ENCODE measurements at places on chromosomes 4 and X. TPM values are rescaled to one million over a fixed set of nuclear protein-coding genes. Genes with fewer than 3 reads are reported as not detected.

The GJB1 gene
- total RNA-seq = not detected

The FAT1 gene
- total RNA-seq = 82.3 TPM

The FAM241A gene
- total RNA-seq = 1.7 TPM

The SFRP2 gene
- total RNA-seq = 0.30 TPM

The ELOVL6 gene
- 32.4 TPM for total RNA-seq

The GPC3 gene
- 171 TPM for total RNA-seq

The LUZP4 gene
- not detected for total RNA-seq

The TMEM31 gene
- not detected for total RNA-seq

The VEGFD gene
- 0.53 TPM for total RNA-seq

The IRS4 gene
- total RNA-seq = not detected

The CBLL2 gene
- not detected for total RNA-seq

The RNF212 gene
- total RNA-seq = 0.11 TPM

The ZNF182 gene
- total RNA-seq = 2.3 TPM

The RAI2 gene
- 1.1 TPM for total RNA-seq

The TCP11X2 gene
- total RNA-seq = 0.24 TPM

The EMCN gene
- total RNA-seq = 1.2 TPM

The SMR3B gene
- total RNA-seq = not detected

The UGT2B11 gene
- total RNA-seq = not detected

The MAP3K15 gene
- 1.2 TPM for total RNA-seq

The SLC10A6 gene
- total RNA-seq = not detected

The GAGE13 gene
- not detected for total RNA-seq

The ERAS gene
- total RNA-seq = not detected

The TECRL gene
- total RNA-seq = 358 TPM

The C4orf54 gene
- total RNA-seq = 0.06 TPM

The RTL5 gene
- total RNA-seq = 9.0 TPM

The WWC2 gene
- total RNA-seq = 14.3 TPM

The DCAF12L2 gene
- total RNA-seq = 0.99 TPM

The NDUFC1 gene
- total RNA-seq = 91.6 TPM

The SORBS2 gene
- total RNA-seq = 453 TPM

The PDGFRA gene
- 60.9 TPM for total RNA-seq

The DMP1 gene
- not detected for total RNA-seq

The GPM6B gene
- 3.4 TPM for total RNA-seq

The TMEM187 gene
- 13.4 TPM for total RNA-seq

The TMEM35A gene
- 5.7 TPM for total RNA-seq

The GRK4 gene
- 12.8 TPM for total RNA-seq

The SCLT1 gene
- total RNA-seq = 3.5 TPM

The TMSB15C gene
- total RNA-seq = 9.2 TPM

The RXFP1 gene
- not detected for total RNA-seq

The ZCCHC18 gene
- 4.1 TPM for total RNA-seq

The OTUD6A gene
- total RNA-seq = not detected

The HMGB2 gene
- 443 TPM for total RNA-seq

The PTCHD1 gene
- total RNA-seq = 0.92 TPM

The BMPR1B gene
- total RNA-seq = 1.8 TPM

The CDKL2 gene
- total RNA-seq = 2.4 TPM

The SULT1E1 gene
- total RNA-seq = not detected

The SLC2A9 gene
- 0.95 TPM for total RNA-seq

The BTK gene
- total RNA-seq = not detected

The CFI gene
- total RNA-seq = 3.2 TPM

The PROM1 gene
- 4.9 TPM for total RNA-seq

The RRH gene
- total RNA-seq = not detected

The SPIN2B gene
- total RNA-seq = 19.2 TPM

The SPATA4 gene
- total RNA-seq = 0.07 TPM

The GAGE12H gene
- total RNA-seq = not detected

The NAA11 gene
- total RNA-seq = not detected

The TRIM60 gene
- total RNA-seq = not detected

The AVPR2 gene
- total RNA-seq = not detected
